Stimulated activated CD4-positive, alpha-beta T cell treated with anti-CD3 and anti-CD28 coated beads, Interleukin-12 subunit alpha, Interleukin-12 subunit beta, amount 100 ng/mL, for 4 hours (primary cell): ENCODE measurements at places on chromosomes 2 and 18.

GRCh38 chr2:178211943-178212342 is 17.6 kb downstream of the OSBPL6 start:
- DNase-seq = no peak

DNA sequence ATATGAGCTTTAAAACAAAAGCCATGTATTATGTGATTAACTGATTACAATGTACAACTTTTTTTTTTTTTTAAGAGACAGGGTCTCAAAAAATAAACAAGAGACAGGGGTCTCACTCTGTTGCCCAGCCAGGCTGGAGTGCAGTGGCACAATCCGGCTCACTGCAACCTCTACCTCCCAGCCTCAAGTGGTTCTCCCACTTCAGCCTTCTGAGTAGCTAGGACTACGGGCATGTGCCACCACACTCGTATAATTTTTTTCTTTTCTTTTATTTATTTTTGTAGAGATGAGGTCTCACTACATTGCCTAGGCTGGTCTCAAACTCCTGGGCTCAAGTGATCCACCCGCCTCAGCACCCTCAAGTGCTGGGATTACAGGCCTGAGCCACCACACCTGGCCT is 103.1 kb downstream of the ATAD2B start:
- DNase-seq = no peak

DNA sequence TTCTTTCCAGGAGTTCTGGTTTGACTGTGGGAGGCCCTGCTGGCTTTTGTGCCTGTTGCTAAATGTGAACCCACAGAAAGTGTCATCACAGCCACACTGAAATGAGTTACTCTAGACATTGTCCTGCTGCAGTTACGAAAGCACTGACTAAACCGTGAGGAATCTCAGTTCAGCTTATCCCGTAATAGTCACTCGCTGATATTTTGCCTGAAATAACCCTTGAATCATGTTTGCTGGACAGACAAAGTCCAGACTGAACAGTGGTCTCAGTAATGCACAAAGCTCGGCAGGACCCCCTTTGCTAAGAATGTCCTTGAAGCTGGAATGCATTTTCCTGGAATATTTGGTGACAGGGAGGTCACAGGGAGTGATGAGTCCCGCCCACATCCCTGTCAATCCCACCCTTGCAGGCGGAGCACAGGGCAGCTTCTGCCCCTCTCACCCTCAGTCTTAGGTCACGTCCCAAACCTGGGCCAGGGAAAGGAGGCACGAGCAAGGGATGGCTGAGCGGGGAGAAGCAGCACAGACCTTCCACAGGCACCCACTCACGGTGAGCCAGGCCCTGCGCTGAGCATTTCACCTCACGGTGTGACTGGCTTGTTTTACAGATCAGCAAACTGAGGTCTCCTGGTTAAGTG is 53.4 kb downstream of the ADI1 start:
- DNase-seq = no peak

DNA sequence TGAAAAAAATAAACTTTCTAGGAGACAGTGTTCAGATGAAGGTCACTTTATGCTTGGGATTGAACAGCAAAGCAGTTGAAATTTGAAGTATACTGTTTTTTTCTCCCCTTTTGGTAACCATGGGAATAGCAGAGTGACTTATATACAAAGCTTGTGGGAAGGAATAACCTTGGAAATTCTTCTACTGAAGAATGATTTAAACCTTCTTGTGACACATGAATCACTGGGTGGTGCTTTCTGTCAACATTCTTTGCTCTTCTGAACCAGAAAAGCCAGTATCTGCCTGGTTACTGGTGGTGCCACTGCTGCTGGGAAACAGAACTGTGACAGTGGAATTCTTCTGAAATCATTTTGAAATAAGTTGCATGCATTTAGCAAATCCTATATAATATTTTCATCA is 39.4 kb upstream of the RND3 start:
- no peak for DNase-seq

DNA sequence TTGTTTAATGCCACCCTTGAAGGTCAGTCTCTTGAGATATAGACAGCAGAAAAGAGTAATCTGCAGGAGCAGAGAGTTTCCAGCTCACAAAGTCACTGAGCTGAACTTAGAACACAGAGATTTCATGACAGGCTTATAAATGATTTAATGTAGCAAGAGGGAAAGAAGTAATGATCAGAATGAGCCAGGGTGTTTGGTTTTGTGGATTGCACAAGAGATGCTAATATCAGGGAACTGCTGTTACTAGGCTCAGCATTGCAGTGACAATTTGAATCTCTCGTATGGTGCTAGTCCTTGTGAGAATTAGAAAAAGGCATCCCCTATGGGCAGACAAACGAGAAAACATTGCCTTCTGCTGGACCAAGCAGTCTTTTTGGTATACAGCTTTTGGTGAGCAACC is 61.7 kb upstream of the ITGB6 start:
- DNase-seq = no peak

DNA sequence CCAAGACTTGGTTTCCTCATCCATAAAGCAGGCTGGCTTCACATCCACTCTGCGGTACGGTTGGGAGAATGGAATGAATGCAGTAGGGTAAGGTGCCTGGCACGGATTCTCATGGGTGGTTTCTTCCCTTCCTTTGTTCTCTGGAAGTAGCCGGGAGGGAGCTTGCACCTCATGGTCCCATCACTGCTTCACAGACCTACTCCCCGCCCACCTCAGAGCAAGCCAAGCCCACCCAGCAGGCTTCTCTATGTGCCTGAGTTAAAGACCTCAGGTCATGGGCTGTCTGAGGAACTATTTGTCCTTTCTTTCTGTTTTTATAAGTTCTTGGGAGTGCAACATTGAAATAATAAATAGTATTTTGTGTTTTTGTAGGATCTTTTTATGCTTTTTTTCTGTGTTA is 3.5 kb downstream of the DCDC2C start:
- DNase-seq = no peak

GRCh38 chr18:33350256-33350655 is 90.3 kb downstream of the CCDC178 start:
- no peak for DNase-seq

DNA sequence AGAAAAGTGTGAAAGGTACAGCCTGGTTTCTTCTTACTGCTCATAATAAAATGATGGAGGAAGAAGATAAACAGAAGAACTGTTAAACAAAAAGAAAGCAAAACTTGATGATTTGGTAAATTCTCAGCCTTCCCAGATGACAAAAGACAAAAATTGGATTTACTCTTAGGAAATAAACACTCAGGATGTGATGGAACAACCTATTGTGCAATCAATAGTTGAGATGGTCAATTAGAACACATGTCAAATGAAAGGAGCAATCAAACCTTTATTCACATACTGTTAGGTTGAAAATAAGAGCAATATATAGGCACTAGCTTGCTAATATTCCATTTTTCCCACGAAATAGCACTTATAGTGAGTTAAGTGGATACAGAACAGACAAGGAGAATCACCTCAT is 1174.0 kb upstream of the SLC39A10 start:
- no peak for DNase-seq

GRCh38 chr2:130349174-130349573 is 6.5 kb downstream of the IMP4 start:
- no peak for DNase-seq

- DNase-seq = no peak
These were observed 213.0 kb downstream of the PIEZO2 start for GRCh38 chr18:10936176-10937053.

- peak; percentile 80 for DNase-seq
These were observed 4.6 kb upstream of the ARID5A start for GRCh38 chr2:96531872-96532505.

DNA sequence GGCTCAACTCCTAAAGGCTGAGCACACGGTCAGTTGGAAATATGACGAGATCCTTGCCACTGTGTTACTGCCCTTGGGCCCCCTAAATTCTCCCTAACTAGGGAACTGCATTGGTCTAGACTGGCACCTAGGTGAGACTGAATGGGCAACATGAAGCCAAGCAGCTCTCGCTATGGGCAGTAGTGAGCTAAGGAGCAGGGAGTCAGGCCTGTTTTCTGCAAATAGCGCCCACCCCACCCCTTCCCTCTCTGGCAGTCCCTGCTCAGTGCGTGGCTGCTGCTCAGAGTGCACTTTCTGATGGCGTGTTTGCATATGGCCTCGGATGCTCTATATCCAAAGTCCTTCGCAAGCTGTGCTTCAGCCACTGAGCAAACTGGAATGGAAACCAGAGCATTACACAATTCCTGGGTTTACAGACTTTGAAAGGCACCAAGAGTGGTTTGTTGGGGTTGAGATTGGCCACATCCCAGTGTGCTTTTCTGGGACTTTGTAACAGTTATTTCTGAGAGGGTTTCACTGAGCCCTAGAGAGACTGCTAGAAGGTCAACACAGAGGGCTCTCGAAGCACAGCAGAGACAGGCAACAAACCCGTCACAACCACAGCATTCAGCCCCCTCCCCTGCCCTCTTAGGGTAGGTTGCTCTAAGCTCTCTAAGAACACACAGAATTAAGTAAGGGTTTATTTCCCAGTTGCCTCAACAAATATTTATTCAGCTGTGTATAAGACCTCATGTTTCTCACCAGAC is 419.9 kb downstream of the STK39 start:
- no peak for DNase-seq

GRCh38 chr18:9444549-9444948 is 30.8 kb upstream of the RALBP1 start:
- no peak for DNase-seq

DNA sequence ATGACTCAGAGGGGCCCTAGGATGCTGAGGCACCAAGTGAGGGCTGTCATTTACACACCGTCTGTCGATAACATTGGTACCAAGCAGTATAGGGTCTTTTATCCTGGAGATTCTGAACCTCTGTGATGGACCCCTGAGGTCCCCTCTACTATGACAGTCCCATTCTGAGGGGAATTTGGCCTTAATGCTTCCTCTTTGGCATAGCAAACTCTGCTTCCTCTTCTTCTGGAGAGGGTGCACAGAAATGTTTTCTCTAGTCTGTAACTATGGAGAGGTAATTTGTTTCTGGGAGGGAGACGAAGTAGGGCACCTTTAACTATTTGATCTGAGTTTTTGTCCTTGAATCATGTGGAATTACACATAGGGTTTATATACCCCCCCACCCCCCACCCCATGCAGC is 44.8 kb downstream of the INPP4A start:
- no peak for DNase-seq

DNA sequence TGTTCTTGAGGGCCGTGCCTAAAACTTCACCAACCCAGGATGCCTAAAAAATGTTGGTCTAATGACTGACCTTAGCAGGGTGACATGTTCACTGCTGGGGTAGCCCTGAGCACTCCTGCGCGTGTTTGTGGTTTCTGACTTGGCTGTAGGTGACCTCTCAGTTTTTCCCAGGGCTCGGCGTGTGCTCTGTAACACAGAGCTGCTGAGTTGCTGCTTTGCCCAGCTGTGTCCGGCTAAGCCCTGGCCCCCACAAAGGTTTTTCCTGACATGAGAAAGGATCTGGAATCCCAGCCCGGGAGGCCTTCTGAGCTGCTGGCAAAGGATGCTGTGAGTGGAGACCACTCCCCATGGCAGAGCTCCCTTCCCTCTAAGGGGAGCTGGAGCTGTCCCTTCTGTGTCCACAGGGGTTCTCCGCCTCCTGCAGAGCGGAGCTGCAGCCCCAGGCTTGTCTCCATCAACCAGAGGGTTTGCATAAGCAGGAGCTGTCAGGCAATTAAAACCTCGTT is 52.7 kb downstream of the CRIM1 start:
- DNase-seq = no peak

GRCh38 chr2:220198896-220199295 is 571.5 kb downstream of the SLC4A3 start:
- DNase-seq = no peak

DNA sequence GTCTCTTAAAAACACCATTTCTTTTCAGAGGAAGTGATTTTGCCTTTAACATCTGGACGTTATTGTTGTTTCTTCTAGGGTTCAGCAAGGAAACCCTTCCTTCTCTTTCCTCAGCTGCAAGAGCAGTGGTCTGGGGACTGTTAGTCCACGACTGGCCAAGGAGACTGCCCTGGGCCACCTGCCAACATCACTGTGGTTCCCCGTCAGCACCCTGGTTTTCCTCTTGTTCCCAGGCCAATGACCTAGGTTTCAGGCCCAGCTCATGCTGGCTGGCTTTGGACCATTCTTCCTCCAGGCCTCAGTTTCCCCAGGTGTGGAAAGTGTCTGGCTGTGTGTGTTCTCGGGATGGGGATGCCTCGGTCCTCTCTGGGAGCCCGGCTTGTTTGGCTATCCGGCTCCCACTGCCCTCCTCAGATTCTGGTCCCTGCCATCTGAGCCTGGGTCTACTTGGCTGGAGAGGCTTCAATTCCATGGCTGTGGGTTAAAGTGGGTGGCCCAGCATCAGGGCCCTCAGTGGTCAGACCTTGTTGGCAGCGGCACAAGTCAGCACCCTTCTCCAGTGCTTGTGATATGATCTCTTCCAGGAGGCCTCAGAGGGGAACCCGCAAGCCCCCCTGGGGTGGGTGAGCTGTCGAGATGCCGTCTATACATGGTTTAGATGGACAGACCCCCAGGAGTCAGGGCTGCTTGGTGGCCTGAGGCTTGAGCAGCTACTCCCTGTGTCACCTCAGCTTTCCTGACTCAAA is 234.3 kb upstream of the HS6ST1 start:
- DNase-seq = no peak

DNA sequence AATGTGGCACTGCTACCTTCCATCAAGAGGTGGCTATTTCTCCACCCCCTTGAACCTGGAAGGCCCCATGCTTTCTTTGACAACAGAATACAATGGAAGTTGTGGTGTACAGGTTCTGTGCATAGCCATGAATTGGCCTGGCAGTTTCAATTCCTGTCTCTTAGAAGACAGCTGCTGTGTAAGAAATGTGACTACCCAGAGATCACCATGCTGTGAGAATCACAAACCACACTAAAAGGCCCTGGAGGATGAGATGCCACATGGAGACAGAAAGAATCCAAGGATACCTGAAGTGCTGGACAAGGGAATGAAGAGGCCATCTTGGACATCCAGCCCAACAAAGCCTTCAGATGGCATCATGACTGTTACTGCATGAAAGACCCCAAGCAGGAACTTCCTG is 47.7 kb upstream of the EHBP1 start:
- no peak for DNase-seq

DNA sequence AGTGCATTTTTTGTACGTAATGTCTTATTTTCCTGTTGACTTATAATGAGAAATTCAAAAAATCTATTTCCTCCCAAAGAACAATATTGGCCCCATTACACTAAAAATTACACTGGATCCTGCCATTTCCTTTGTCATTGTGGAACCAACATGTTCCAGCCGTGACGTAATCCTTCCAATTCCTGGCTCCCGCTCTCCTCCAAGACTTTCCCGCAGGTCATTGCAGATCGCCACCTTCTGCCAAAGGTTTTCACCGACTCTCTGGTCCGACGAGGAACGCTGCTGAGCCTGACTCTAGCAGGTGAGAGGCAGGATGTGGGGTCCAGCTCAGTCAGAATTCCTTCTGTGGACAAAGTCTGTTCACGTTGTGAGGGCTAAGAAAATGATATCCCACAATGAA is 38.0 kb downstream of the PTGR3 start:
- DNase-seq = no peak

- no peak for DNase-seq
These were observed 150.4 kb upstream of the CYRIA start for GRCh38 chr2:16816016-16816415.

GRCh38 chr18:75262511-75262910 is 51.9 kb downstream of the TSHZ1 start:
- DNase-seq = no peak
